ENCODE measurements at places on chromosomes 12 and 14.

GRCh38 chr12:120363274-120363855 lies 5.6 kb downstream of the MSI1 start:
- no peak for ATAC-seq

DNA sequence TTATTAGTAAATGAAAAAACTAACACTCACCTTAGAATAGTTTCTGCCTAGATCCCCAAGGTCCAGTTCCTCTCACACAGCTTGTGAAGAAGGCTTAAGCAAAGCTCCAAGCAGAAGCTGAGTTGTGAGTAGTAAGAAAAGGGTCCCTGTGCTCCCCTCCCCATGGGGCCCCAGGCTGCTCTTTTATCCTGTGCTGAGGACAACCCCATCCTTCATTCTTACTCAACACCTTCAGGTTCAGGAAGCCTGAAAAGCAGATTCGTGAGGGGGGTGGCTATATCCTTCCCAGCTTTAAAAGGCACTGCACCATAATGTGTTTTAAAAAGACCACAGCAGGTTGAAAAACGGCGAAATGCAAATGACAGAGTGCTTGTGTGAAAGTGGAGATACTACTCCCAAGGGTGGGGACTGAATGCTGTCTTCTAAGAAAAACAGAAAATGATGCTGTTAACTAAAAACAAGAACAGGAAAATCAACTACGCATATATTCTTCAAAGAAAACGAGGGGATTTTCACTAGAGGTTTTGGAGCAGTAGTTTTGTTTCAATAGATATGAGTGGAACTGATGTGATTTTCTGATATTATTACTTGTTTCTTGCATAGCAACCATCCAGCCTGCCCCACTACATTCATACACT lies 182.7 kb downstream of the KTN1 start:
- ATAC-seq: no peak

DNA sequence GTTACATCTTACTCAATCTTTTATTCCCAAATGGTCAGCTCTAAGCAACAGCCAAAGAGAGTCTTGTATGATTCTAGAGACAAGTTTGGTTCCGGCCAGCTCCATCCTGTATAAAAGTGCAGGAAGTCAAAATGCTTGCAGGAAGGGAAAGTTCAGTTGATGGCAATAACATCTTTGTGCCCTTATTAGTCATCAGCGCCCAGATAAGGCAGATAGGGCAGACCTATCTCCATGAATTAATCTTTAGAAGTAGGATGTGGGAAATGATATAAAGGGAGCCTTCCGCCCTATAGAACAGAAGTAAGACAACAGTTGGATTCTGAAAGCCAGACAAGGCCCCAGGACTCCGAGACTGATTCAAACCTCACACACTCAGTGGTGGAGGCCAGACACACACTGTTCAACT lies 6.4 kb downstream of the GNS start:
- ATAC-seq: peak; percentile 73

DNA sequence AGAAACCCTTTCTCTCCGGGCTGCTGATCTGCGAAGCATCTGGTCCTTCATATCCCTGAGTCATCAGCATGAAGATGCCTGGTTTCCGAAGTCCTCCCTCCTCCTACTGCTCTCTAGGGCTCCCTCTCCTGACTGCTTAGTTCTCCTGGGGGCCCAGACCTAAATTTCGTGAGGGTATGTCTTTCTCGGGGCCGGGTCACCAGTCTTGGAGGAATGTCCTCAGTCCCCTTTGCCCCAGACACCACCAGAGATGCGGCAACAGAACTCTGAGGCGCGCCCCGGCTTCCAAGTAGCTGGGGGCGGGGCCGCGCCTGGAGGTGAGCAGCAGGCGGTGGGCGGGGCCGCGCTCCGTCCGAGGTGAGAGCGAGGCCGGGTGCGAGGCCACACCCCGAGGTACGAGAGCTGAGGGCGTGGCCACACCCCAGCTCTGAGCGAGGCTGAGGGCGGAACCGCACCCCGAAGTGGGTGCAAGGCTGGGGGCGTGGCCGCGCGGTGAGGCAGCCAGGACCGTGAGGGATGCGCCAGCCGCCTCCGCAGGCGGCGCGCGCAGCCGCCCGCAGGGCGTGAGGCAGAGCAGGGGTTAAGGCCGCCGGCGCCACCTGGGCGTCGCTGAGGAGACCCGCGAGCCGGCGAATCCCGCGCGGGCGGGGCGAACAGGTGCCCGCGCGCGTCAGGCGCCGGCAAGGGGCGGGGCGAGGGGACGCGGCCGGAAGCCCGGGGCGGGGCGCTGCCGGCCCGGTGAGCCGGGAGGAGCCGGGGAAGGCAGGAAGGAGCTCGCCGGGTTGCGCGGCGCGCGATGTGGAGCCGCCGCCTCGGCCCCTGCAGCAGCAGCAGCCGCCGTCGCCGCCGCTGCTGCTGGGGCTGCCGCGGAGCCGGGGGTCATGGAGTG lies at the start of gene BICDL1:
Gene BICDL1, plus strand, starts transcription at position 765 of the 889 bp plus-strand sequence. CDS start 633 bp downstream, outside the sequence.
- ATAC-seq: peak; percentile 65

GRCh38 chr12:3137268-3137781 lies 60.1 kb downstream of the TSPAN9 start:
- ATAC-seq: peak; percentile 34

All from gastroesophageal sphincter (tissue), 4 donors.